ENCODE measurements at places on chromosomes 6 and 20.
A peak's percentile ranks its signal among the peaks of the same experiment; 100 is the strongest.

- peak; percentile 7 for DNase-seq
Observed at GRCh38 chr6:159761129-159761872, 544 bp upstream of the ACAT2 start.

- no peak for DNase-seq
Observed at GRCh38 chr6:148648754-148649453, 97.9 kb upstream of the UST start.

- no peak for DNase-seq
Observed at GRCh38 chr6:21067521-21067920, 526.0 kb upstream of the SOX4 start.

DNA sequence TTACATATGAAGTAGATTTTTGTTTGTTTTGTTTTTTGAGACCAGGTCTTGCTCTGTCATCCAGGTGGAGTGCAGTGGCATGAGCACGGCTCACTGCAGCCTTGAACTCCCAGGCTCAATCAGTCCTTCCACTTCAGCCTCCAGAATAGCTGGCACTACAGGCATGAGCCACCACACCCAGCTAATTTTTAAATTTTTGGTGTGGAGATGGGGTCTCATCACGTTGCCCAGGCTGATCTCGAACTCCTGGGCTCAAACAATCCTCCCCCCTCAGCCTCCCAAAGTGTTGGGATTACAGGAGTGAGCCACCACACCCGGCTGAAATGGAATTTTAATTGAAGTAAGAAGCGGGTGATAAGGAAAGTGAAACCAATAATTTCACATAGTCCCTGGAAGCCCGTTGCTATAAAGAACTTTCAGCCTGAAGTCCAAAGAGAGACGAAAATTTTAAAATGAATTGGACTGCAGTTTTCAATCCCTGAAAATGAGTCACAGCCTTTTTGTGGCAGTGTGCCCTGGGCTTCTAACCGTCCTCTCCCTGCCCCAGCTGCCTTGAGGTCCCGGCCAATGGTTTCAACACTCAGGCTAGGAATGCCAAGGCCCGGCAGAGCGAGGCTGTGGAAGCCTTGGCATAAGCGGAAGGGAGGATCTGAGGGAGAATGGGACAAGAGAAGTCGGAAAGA lies 757 bp downstream of the RAET1E start:
- DNase-seq = no peak

DNA sequence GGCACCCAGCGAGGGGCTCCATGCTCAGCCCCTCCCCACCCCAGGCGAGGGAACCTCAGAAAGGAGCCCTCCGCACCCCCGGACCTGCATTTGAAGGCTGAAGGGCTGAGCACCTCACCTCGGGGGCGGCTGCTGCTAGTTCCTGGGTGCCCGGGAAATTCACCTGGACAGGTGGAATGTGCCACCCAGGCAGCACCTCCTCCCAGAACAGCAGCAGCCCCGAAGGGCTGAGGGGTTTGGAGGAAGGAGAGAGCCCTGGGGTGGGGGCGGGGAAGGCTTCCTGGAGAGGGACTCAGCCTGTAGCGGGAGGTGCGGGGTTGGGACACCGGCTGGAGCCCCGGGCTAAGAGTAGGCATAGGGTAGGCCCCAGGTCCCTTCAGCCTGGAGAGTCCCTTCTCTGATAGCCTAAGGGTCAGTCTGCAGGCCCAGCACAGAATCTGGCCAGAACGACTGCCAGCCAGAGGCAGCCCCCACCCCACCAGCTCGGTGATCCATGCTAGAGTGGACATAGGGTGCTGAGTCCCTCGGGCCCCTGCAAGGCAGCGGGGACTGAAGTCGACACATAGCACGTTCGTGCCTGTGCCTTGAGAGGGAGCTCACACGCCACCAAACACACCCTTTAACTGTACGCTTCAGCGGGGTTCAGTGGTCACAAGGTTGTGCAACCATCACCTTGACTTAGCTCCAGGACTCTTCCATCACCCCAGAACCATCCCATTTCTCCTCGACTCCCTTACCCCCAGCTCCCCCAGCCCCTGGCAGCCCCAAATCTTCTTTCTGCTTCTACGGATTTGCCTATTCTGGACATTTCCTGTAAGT lies 180.9 kb downstream of the TAF4 start:
- no peak for DNase-seq

- DNase-seq = no peak
Observed at GRCh38 chr20:20489648-20490341, 121.9 kb downstream of the INSM1 start.

DNA sequence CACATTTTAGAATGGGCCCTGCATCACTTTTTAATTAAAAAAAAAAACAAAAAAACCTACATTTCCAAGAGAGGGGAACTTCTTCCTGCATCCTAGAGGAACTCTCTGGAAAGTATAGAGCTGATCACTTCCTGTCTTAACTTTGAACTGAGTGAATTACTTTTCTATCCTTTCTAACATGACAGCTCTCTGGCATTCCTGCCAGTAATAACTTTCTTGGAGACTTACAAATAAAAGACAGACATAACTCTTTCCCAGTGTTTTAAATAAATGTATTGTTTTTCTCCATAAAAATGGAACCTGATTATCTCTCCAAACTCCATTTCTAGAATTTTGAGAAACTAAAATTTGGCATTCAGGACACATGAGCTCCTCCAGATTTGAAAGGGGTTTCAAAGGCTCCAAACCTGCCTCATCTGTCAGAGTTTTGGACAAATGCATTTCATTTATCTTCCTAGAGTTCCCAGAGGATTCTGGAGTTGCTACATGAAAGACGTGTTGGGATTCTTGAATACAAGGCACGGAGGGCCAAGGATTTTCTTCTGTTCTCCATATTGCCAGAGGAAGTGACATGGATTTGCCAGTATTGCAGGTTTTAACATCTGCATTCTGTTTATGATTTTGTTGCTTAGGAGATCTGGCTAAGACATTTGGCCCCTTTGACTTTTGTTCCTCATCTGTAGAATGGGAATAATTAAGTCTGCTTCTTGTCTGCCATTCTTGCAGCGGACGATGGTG lies 2.0 kb upstream of the SMOC2 start:
- DNase-seq = no peak

DNA sequence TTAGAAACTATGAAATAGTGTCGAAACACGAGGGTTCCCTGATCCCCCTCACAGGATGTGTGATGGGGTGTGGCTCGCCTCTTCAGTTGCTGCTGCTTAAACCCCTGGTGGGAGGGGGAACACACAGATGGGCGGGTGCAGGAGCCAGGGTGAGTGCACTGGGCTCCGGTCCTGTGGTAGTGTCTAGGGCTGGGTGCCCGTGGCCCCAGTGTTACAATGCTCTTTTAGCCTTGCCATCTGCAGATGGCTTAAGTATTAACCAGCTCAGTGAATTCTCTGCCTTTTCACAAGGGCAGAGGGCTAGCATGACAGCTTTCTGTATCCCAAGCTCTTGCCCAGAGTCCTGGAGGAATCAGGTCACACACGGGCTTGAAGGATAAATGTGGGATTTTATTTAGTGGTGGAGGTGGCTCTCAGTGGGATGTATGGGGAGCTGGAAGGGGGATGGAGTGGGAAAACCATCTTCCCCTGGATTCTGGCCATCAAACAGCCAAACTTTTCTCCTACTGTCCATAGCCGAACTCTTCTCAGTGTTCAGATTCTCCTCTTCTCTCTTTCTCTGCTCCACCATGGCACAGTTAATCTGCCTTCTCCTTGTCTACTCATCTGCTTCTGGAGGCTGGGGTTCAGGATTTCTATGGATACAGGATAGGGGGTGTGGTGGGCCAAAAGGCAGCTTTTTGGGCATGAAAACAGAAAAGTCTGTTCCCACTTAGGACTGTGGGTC lies 659.0 kb downstream of the EPM2A start:
- DNase-seq = no peak

GRCh38 chr20:11015440-11015839 lies 341.6 kb upstream of the JAG1 start:
- DNase-seq = no peak

DNA sequence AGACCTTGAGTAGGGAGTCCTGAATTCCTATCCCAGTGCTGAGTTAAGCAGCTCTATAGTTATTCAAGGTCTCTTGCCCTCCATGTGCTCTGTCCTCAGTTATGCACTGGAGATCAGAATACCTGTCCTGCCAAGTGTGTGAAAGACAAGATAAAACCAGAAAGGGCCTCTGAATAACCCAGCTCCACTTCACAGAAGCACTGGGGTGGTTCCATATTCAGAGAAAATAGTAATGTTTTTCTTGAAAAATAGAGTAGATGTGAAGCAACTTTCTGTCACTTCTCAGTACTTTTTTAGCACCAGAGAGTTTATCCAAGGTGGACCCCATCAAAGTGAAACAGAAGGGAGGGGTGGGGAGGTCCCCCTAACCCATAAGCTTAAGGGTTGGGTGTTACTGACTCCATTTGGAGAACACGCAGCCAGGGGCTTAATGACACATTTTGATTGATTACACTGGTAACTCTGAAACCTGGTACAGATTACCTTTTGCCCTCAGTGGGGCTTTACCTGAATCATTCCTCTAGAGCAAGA lies 509.8 kb upstream of the JARID2 start:
- DNase-seq = no peak

- DNase-seq = no peak
Observed at GRCh38 chr6:100999034-100999597, 118.0 kb upstream of the ASCC3 start.

DNA sequence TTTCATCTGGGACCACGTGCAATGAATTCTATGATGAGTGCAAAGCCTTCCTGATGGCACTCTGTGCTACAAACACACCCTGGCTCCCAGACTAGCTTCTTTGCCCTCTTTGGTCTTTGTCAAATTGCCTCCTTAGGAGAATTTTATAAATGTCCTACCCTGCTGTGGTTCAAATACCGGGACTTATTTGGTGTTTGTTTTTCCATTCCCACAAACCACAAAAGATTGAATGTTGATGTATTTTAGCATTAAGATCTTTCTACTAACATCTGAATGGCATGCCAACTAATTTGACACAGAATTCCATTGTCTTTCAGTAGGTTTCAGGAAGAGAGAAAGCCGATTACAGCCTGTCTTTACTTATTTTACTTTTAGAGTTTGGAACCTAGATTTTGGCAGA lies 424.2 kb upstream of the SLC35B3 start:
- no peak for DNase-seq

- DNase-seq = no peak
Observed at GRCh38 chr6:4125933-4126864, 9.2 kb downstream of the ECI2 start.

DNA sequence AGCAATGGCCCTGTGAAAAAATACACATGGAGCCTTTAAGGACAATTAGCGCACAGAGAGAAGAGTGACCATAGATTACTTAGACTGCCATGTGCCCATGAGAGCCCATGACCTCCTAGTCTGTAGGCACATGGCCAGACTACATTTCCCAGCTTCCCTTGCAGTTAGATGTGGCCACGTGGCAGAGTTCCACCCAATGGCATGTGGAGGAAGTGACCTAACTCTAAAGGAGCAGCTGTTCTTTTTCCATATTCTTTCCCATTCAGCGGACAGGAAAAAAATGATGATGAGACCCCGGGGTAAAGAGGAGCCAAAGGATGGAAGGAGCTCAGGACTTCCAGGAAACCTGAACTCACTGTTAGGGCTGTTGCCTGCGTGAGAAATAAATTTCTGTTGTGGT lies 116.6 kb downstream of the CBLN4 start:
- DNase-seq = no peak

- no peak for DNase-seq
Observed at GRCh38 chr6:138031850-138032249, 75.4 kb downstream of the PERP start.

GRCh38 chr20:36441027-36441414 lies 100.3 kb upstream of the MYL9 start:
- DNase-seq = no peak

DNA sequence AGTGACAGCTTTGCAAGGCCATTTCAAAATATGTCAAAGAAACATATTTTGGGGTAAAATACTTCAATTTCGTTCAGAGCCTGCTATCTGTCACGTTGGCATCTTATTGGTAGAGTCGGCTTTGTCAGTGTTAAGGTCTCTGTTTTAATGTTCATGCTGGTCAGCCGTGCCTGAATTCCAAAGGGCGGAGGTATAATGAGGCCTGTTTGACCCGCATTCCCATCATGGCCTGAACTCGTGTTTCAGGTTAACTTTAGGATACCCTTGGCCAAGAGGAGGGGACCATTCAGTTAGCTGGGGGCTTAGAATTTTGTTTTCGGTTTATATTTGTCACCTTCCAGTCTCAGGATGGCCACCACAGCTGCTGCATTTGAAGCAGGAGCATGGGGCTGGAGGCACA lies 236.4 kb downstream of the NFATC2 start:
- DNase-seq = no peak

DNA sequence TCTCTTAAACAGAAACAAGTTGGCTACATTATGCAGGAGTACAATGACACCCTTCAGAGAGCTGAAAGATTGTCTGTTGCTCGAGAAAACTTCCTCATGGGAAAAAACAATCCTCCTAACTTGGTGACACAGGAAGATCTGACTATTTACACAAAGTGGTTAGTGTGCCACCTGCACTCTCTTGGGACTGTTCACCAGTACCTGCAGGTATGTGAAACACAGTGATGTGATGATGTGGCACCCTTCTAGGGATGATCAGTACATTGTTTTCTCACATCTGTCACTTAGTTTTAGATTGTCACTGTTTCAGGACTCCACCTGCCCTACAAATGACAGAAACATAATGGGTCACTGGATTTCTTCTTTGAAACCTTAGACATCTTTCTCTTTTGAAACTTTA lies 101.8 kb downstream of the CEP57L1 start:
- no peak for DNase-seq

- DNase-seq = no peak
Observed at GRCh38 chr20:61685462-61685861, 380.2 kb downstream of the TAF4 start.

- no peak for DNase-seq
Observed at GRCh38 chr20:1273366-1273765, 7.3 kb downstream of the SNPH start.

DNA sequence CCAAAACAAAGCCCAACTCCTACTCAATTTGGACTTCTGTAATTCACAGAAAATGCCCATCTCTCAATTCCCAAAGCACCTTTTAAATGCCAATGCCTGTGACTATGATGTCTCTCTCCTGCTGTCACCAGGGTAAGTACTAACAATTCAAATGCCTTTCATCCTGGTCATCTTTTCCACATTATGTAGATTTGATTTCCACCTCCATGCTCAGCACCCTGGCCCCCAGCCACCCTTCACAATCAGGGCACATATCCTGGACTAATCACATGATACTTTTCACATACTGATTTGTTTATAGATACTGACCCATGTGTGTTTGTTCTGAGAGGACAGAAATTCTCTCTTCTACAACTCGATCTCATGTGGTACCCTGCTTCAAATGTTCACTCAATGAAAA lies 236.3 kb downstream of the PTPRK start:
- DNase-seq = no peak

DNA sequence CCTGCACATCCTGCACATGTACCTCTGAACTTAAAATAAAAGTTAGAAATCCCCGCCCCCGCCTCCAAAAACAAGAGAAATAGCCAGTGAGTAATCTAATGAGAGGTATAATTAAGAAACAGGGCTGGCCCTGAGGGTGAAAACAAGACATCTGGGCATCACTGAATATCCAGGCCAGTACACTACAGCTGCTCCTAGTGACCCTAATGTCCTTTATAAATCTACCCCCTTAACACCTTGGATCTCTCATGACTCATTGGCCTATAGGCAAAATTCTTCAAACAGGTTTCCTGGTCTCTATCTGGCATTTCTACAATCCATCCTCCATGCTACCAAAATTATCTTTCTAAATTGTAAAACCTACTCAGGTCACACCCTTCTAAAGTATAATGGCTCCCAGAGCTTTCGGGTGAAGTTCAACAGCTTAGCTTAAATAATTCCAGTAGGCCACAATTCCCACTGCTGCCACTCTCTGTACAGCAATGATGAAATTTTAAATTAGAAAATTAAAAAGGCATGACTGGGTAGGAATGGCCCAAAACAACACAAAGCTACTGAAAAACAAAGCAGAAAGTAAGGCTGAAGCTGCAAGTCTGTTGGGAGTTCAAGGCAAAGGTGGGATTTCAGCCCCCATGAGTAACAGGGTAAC lies 260.9 kb downstream of the GMDS start:
- DNase-seq = no peak

Measured in activated CD4-positive, alpha-beta T cell treated with anti-CD3 and anti-CD28 coated beads, Interleukin-2, amount 50 U/mL, for 24 hours (primary cell).